ENCODE measurements at places on chromosomes 1 and 21.

- no peak for DNase-seq
Observed at GRCh38 chr21:37380349-37381323, 14.1 kb downstream of the DYRK1A start.

DNA sequence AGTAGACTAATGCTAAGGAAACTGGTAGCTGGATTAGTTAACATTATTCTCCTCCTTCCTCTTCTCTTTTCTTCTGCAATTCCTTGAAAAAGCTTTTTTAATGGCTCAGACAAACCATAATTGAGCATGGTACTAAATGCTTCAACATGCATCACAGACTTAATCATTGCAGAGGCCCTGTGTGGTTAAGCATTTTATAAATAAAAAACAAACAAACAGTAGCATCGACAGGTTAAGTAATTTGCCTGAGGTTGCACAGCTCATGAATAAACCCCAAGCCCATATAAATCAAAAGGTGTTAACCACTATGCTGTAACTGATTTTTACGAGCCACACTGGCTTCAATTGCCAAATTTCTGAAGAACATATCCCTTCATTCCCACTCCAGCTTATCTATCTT, 462.1 kb downstream of the LMO4 start:
- no peak for DNase-seq

DNA sequence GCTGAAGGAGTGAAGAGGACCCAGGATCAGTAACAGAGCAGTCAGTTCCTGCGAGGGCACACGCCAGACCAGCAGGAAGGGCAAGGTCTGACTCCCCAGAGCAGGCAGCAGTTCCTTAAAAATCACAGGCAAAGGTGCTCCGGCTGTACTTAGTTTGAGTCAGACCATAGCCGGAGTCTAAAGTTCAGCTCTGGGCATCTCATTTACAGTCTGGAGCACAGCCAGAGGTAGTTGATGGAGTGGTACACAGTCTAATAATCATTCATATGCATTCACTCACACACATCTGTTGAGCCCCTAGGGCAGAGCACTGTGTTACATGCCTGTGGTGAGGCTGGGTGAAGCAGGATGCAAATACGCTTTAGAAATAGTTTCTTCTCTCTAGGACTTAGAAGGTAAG, 7.3 kb upstream of the AMIGO1 start:
- DNase-seq, result no peak

DNA sequence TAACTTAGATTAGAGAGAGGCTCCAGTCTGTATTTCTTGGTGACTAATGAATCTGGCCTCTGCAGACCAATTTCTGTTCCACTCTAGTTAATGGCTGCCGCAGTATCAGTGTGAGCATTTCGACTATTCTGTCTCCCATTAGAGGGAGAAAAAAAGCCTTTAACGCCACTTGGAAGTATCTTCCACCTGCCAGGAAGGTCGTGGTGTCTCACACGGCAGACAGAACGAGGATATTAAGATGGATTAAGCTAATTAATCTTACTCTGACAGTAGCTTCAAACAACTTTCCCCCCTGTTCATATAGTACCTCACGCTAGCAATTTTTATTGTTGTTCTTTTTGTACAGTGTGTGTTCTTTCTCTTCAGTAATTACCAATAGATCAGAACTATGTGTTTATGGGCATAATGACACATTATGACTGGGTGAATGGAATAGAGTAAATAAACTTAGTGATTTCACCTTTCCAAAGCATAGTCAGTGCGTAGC, 153.8 kb downstream of the ADGRL2 start:
- DNase-seq, result peak; percentile 78

DNA sequence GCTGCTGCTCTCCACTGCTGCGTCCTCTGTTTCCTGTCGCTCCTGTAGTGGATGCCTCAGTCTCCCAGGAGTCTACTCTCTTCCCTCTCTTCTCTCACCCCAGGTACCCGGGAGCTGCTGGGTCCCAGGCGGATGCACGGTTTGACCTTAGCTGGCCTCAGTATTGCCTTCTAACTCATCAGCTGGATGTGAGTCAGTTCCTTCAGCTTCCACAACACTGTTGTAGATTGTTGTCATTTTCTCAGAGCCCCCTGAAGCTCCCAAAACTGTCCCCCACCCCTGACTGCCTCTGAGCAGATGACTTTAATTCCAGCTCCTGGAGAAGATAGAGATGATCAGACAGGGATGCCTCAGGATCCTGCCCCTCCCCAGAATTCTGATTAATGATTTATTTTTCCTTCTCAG, 7.2 kb downstream of the CNIH3 start:
- DNase-seq, result no peak

DNA sequence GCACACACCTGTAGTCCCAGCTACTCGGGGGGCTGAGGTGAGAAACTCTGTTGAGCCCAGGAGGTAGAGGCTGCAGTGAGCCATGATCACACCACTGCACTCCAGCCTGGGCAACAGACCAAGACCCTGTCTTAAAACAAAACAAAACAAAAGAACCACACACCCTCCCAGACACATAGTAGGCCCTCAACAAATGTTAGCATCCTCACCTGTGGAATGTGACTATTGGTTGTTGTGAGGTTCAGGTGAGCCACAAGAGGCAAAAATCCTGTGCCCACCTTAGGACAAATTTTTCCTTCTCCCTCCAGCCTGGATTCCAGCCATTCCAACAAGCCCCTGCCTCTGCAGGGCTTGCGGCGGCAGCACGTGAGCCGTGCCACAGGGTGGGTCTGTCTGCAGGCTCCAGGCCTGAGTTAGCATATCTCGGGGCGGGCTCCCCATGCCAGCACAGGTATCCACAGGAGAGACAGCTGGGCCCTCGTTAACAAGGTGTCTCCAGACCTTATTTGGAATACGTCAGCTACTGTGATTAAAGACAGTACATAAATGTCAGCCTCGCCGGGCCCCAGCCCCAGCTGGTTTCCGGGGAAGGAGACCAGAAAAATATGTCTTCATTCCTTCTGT, 17.4 kb downstream of the C1QB start:
- no peak for DNase-seq

DNA sequence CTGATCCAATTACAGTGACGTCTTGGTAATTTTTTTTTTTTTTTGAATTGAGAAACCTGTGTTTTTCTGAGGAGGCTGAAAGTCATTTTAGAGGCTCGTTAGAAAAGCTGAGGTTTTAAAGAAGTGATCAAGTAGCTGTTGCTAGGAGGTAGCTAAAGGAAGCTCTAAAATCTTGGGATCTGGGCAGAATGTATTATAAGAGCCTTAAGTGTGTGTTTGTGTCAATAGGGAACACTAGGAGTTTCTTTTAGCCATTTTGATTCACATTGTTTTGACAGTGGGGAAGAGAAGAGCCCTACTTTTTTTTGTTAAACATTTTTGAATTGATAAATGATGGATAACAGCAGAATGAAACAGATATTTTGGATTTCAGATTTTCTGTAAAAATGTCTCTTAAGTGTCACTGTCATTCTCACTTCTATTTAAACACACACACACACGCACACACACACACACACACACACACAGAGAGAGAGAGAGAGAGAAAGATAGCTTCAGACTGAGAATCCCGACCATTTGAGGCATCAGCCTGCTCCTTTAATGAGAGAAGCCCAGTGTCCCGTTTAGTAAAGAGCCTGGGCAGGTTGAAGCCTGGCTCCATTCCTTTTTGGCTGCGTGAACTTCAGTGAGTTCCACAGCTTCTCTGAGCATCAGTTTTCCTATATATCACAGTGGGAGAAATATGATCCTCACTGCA, 79.1 kb upstream of the GPR88 start:
- DNase-seq, result no peak

- no peak for DNase-seq
Observed at GRCh38 chr1:107964336-107965109, 457 bp downstream of the VAV3 start.

DNA sequence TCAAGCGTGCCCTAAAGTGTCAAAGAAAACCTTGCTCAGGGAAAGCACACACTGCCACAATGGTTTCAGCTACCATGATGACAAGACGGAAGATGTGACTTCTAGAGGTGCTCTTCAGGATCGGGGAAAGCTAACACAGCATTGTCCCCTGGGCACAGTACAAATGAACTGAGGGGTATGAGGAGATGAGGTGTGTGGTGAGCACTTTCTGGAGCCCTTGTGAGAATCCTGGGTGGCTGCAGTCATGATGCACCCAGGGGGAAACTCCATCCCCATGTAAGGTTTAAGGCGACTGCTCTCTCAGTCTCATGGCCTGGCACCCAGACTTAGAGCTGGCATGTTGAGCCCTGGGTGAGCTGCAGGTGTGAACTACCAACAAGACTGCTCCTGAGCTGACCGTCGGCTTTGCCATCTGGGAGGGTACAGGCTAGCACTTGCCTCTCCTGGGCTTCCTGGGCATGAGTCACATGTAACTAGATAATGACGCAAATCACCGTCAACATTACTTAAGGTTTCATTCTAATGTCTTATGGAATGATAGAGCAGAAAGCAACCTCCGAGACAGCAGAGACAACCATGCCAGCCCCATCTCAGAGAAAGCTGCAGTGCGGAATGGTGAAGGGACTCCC, 144.6 kb downstream of the CLIC6 start:
- DNase-seq, result no peak

- DNase-seq, result no peak
Observed at GRCh38 chr1:161157867-161158266, 1.4 kb upstream of the USP21 start.

- no peak for DNase-seq
Observed at GRCh38 chr1:207284209-207284897, 37.1 kb upstream of the CD55 start.

GRCh38 chr21:35127851-35128250, 78.7 kb upstream of the RUNX1 start:
- DNase-seq, result no peak

- no peak for DNase-seq
Observed at GRCh38 chr1:212368073-212368484, 46.6 kb downstream of the PACC1 start.

DNA sequence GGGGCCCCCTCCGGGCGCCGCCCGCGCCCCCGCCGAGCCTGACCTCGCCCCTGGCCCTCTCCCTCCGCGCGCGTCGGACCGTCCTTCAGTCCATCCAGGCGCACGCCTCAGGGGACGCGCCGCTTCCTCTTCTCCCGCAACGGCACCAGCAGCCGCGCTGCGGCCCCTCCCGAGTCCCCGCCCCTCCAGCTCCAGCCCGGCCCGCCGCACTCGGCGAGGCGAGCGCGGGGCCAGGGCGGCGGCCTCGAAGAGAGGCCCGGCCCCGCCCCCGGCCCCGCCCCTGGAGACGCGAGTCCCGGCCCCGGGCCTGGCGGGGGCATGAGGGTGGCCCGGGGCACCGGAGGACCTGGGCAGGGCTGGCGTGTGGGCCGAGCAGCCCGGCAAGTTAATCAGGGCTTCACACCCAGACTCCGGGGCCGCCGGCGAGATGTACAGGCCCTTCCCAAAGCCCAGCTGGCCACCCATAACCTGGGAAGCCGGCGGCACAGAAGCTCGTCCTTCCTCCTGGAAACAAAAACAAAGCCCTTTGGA, at the start of gene IGSF3:
Gene IGSF3, minus strand, starts transcription at position 159 of the 531 bp plus-strand sequence. CDS start 1,407 bp downstream, outside the sequence.
- DNase-seq, result no peak

DNA sequence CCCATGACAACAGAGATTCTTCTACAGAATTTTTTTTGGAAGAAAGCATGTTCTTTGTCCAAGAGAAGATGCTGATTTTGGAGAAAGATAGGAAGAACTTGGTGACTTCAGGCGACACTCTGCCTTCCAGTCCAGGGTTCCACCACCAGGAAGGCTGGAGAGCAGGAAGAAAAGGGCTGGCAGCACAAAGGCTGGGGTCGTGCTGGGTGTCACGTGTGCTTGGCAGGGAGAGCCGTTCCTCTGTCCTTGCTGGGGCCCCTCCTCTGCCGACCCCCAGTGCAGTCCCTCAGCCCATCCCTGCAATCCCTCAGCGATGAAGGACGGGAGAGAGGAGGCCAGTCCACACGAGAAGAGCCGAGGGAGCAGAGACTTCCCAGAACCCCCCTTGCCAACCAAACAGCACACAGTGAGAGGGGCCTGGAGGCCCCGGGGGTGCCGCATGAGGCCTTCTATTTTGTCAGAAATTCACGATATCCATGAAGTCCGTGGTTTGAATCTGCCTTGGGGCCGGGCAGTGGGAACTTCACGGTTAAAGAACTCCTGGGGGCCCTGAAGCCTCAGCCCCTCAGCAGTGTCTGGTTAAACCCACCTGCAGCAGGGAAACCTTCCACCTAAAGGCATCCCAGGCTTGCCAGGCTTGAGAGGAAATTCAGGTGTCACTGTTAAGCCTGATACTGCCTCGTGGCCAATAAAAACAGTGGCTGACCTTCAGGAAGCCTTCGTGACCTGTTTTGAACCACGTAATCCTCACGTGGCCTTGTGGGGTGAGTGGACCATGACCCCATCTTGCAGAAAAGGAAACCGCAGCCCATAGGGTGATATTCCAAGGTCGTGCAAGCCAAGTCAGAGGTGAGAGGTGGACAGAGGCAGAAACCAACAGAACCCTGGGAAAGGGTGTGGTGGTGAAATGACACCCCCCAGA, 3.4 kb downstream of the KRTAP10-12 start:
- no peak for DNase-seq

GRCh38 chr21:14086553-14086952, 124.2 kb downstream of the LIPI start:
- no peak for DNase-seq

DNA sequence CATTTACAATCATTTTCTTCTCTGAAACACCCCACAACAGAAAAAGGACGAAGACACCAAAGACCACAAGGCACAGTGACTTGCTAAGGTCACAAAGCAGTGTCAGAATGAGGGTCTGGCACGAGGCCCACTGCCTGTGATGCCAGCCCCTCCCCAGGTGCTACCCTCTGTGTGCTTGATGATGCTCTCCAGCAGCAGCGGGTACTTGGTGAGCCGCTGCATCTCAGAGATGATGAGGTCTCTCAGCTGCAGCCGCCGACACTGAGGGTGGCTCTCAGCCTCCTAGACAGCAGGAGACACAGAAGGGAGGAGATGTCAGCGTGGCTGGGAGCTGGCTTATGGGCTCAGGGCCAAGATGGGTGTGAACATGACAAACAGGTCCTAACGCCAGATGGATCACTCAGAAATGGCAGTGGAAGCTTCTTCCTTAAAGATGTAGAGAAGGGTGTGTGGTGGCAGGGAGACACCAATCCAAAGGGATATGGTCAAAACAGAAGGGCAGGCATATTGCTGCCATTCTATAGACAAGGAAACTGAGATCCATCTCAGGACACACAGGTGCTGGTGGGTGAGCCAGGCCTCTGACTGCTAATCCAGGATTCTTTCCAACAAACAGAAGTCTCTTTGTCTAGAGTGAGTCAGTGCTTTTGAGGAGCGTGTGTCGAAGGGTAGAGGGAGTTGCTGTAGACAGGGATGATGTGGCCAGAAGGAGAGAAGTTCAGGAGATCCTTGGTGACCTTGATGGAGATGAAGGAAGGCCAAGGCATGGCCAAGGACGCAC, 25.6 kb downstream of the LRRC71 start:
- no peak for DNase-seq

GRCh38 chr1:14989931-14990728, 163.4 kb upstream of the TMEM51 start:
- DNase-seq, result no peak
